Upper lobe of left lung (tissue), 6 donors: ENCODE measurements at places on chromosomes 1 and 21. TPM values are rescaled to one million over a fixed set of nuclear protein-coding genes. Genes with fewer than 3 reads are reported as not detected.
A peak's percentile ranks its signal among the peaks of the same experiment; 100 is the strongest.

DNA sequence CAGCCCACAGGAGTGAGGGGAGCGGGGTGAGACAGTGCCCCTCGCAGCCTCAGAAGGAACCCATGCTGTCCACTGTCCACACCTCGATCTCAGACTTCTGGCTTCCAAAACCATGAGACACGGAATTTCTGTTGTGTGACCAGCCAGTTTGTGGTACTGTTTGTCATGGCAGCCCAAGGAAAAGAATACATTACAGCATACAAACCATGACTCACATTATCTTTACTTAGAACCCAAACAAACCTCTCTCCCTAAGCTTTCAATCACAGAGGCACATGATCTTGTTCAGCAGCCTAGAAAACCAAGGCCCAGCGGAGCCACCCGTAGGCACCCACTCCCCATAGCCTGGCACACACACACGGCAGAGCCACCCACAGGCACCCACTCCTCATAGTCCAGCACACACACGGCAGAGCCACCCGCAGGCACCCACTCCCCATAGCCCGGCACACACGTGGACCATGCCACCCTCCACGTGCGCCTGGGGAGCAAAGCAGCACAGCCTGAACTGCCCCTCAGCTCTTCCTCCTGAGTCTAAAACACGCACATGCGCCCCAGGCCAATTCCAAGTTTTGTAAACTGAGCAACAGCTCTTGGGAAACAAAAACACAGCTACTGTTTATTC lies 458 bp upstream of the KRTAP10-4 start:
- no peaks in the 10 kb centered on the region for H3K36me3 ChIP-seq
- no peak overlapping the region for H3K27ac ChIP-seq
- no peak overlapping the region for H3K4me3 ChIP-seq
- H3K4me1 ChIP-seq: no peaks in the 10 kb centered on the region
- no peak for DNase-seq
- no peaks in the 10 kb centered on the region for H3K27me3 ChIP-seq

DNA sequence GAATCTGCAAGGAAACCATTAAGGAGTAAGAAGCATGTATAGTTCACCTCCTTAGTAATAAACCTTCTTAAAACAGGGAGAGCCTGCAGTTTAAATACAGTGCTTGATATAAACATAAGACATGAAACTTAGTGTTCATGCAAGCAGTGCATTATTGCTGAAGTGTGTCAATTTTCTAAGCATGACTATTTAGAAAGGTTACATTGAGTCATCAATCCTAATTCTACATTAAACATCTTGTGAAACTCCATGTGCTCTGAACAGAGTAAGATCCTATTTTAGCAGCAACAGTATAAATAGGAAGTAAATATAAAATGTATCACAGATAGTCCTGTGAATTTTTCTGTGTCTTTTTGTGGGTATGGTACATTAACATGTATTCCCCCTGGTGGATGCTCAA lies 135.5 kb downstream of the ESRRG start:
- H3K4me3 ChIP-seq: no peak overlapping the region
- H3K4me1 ChIP-seq: no peaks in the 10 kb centered on the region
- no peak overlapping the region for H3K27ac ChIP-seq

DNA sequence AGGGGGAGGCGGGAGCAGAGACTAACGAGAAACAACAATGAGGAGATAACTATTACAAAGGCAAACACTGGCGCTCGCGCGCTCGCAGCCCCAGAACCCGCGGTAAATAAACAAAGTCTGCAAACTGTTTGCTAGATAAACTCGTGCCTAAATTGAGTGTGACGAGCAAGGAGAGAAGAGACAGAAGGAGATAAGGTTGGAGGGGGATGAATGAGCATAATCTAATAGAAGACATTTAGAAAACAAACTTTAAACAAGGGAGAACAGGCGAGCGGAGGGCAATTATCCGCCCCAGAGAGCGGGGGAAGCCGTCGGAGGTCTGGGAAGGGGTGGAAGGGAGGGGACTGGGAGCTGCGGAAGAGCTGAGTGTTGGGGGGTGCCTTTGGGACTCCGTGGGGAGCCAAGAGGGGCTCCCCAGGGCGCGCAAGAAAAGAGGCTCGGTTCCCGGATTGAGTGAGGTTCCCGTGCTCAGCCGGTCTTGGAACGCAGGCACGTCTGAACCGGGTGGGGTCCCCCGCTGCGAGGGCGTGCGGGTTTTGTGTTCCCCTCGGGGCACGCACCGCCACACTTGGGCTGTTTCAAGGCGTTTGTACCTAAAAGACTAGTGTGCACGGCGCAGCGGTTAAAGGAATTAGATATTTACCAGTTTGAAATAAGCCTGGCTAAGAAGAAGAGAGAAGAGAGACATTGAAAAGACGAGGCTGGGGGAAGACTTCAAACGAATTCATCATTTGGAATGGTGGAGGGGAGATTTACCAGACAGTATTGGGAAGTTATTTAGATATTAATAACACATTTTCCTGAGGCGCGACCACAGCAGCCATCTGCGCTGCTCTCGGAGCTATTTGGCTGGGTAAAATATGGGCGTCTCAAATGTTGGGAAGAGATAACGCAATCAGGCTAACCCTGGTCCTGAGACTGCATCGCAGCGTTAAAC lies 10.6 kb downstream of the PAX7 start:
- DNase-seq: peak; percentile 61
- peaks cover 6% of the 10 kb centered on the region for H3K27me3 ChIP-seq
- no peak overlapping the region for H3K4me3 ChIP-seq

GRCh38 chr1:158400871-158401270 lies 1.6 kb upstream of the OR10T2 start:
- DNase-seq: no peak
- H3K4me3 ChIP-seq: no peak overlapping the region
- H3K4me1 ChIP-seq: no peaks in the 10 kb centered on the region
- no peaks in the 10 kb centered on the region for H3K27me3 ChIP-seq
- H3K27ac ChIP-seq: no peak overlapping the region

Gene VSIG8
- total RNA-seq: not detected

DNA sequence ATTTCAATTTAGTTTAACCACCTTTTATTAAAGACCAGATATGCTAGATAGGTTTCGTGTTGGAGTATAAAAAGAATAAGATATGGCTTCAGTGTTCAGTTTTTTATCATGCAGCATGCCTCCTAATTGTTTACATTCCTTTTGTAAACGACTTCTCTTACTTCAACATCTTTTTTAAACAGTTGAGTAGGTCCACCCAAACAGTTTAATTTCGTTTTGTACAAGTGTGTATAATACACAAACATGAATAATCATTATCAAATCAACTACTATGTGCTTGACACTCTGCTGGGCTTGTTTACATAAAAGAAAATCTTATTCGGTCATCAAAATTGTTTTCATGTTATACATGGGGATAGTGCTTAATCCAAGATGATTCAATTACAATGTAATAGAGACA lies 906.3 kb upstream of the ADGRL4 start:
- H3K4me3 ChIP-seq: no peak overlapping the region
- H3K36me3 ChIP-seq: no peaks in the 10 kb centered on the region
- no peaks in the 10 kb centered on the region for H3K27me3 ChIP-seq
- no peak for DNase-seq
- no peak overlapping the region for H3K27ac ChIP-seq
- no peaks in the 10 kb centered on the region for H3K4me1 ChIP-seq

DNA sequence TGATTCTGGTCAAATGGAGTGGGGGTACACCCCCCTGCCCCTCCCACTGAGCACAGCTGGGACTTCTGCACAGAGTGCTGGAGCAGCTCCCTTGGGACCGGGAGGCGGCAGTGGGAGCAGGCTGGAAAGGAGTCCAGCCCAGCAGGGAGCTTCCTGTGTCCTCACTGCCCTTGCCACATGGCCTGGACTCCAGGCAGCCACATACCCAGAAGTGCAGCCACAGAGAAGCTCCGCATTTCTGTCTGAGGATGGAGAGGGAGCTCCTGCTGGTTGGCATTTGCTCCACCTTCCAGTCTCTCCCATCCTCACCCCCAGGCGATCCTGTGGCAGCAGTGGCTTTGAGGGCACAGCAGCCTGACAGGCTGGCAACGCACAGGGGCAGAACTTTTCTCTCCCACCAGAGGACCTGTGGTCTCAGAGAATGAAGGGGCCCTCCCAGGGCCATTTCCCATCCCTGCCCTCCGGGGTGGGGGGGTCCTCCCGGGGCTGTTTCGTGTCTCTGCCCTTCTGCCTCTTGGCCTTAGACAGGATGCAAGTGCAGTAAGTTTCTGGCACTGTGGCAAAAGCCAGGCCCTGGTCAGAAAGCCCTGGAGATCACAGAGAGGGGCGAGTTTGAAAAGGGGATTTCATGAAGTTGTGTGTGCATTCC lies 103.6 kb upstream of the COL6A1 start:
- no peaks in the 10 kb centered on the region for H3K27me3 ChIP-seq
- no peak overlapping the region for H3K27ac ChIP-seq
- DNase-seq: no peak
- H3K36me3 ChIP-seq: no peaks in the 10 kb centered on the region
